ENCODE measurements at places on chromosomes 4 and X.

- no peak for DNase-seq
Measured at GRCh38 chr4:72430050-72430449, 139.0 kb downstream of the ADAMTS3 start.

DNA sequence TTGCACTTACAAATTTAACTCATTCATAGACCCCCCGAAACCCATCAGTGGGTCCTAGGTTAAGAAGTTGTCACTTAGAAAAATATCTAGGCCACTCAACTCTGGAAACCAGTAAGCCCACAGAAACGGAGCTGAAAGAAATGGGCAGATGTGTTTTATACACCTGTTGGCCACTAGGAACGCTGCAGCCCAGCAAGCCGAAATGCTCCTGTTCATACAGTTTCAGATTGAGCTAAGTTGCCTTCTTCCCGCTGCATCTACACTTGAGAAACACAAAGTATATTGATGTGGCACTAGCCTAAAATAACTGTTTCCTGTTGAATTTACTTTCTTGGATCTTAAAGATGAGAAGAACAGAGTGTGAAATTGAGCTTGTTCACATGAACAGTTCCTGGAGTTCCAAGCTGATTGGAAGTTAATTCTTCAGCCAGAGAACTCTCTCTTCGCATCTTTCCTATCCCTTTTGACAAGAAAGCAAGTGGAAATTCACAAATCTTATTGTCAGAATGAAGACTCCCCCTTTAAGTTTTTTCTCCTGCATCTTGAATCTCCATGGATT is 174.1 kb downstream of the RBMX2 start:
- peak; percentile 63 for DNase-seq

- DNase-seq: no peak
Measured at GRCh38 chr4:122663814-122664610, 43.1 kb upstream of the IL21 start.

- no peak for DNase-seq
Measured at GRCh38 chr4:116736756-116737155, 348.6 kb downstream of the TRAM1L1 start.

- no peak for DNase-seq
Measured at GRCh38 chr4:10011885-10012284, 9.4 kb downstream of the SLC2A9 start.

DNA sequence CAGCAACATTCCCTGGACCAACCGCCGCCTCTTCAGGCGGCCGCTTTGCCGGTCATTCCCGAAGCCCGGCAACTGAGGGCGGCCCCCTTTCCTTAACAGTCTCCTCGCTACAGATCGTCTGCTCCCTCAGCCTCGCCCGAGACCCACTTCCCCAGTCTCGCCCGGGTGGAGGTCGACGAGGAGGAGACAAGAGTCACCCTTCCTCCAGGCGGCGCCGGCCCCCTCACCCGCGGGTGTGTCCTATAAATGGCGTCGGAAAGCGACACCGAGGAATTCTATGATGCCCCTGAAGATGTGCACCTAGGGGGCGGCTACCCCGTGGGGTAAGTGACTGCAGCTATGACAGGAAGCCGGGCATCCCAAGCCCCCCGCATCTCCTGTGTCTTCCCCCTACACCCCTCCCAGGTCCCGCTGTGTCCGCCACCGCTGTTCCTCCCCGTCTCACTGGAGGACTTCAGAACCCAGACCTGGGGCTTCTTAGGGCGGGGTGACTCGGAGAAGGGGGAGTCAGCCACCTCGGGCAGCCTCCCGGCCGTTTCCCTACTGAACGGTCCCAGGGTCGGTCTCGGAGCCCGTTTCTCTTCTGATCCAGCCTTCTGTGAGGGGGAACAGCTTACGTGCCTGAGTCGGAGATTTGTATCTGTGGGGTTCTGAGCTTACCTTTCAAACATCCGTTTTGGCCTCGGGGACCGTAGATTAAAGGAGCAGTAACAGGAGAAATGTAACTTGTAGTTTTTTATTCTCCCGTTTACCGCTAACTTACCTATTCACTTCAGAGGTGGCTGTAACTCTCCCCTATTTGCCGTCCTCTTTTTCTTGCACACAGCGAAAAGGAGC is 570 bp downstream of the WDR44 start:
- DNase-seq: no peak

GRCh38 chr4:167435786-167436185 is 201.5 kb upstream of the SPOCK3 start:
- no peak for DNase-seq

GRCh38 chr4:151901631-151902030 is 140.8 kb upstream of the GATB start:
- no peak for DNase-seq

Measured in ascending aorta (tissue), 2 donors.